ENCODE measurements at places on chromosomes 7 and 10. TPM values are rescaled to one million over a fixed set of nuclear protein-coding genes. Genes with fewer than 3 reads are reported as not detected.

GRCh38 chr7:33632840-33633525, 272.4 kb upstream of the BMPER start:
- H3K36me3 ChIP-seq, result no peaks in the 10 kb centered on the region
- no peaks in the 10 kb centered on the region for H3K27me3 ChIP-seq
- no peak overlapping the region for H3K4me3 ChIP-seq
- H3K4me1 ChIP-seq, result no peaks in the 10 kb centered on the region

The SYT15B gene
- 40.6 TPM for total RNA-seq

The ADCK2 gene
- 18.9 TPM for total RNA-seq

The PAOX gene
- total RNA-seq, result 6.9 TPM

DNA sequence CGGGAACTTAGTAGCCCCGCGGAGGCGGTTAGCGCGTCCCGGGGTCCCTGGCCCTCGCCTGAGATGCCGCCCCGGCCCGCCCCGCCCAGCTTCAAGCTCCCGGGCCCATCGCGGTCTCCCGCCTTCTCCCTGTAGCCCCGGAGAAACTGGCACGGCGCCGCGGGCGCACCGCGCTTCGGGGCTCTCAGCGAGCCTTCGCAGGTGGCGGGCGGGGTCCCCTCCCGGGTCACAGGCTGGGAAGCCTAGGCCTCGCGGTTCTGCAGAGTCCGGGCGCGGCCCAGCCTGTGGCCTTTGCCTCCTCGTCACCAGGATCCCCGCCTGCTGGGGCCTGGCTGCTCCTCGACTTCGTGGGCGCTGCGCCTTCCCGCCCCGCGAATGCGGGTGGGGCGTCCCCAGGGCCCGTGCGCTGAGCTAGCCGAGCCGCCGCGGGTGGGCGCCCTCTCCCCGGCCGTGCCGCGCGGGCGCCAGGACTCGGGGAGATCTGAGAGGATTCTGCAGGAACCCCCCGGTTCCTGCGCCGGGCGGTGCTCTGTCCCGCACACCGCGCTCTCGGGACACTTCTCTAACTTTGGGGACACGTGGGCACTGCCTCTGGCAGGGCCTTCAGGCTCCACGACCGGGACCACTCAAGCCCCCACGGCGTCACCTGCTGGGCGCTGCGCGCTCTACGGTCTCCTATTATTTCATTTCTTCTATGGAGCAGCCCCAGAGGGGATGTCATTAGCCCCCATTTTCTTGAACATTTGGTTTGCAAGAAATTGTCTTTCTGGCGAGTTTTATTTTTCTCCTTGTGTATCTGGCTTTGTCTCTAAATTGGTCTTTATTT, 682 bp upstream of the RGS10 start:
- peaks cover 26% of the 10 kb centered on the region for H3K4me1 ChIP-seq
- peak overlapping the region; percentile 75 for H3K4me3 ChIP-seq
- peaks cover 6% of the 10 kb centered on the region for H3K27me3 ChIP-seq
- DNase-seq, result peak; percentile 70

GRCh38 chr10:87634311-87634710, 25.4 kb upstream of the PAPSS2 start:
- H3K27ac ChIP-seq, result no peak overlapping the region
- H3K4me1 ChIP-seq, result no peaks in the 10 kb centered on the region
- no peak for DNase-seq
- H3K4me3 ChIP-seq, result no peak overlapping the region
- no peaks in the 10 kb centered on the region for H3K27me3 ChIP-seq

The SLC16A9 gene
- total RNA-seq, result 0.83 TPM

The TAS2R4 gene
- 2.0 TPM for total RNA-seq

DNA sequence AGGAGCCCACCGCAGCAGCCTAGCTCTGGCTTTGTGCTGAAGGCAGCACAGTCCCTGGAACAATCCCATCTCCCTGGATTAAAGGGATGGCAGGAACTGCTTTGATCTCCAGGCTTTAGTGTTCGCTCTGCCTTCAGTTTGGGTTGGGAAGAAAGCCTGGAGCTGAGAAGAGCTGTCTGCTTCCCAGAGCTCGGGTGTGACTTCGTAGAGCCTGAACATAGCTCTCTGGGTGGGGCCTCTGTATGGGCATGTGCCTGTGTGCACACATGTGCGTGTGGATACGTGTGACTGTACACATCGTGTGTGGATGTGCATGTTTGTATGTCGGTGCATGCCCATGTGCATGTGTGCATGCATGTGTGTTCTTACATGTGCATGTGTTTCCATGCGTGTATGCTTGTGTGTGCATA, 8.7 kb downstream of the ADCY1 start:
- H3K27me3 ChIP-seq, result peaks cover 8% of the 10 kb centered on the region
- H3K36me3 ChIP-seq, result no peaks in the 10 kb centered on the region
- H3K27ac ChIP-seq, result no peak overlapping the region
- no peaks in the 10 kb centered on the region for H3K4me1 ChIP-seq

GRCh38 chr7:158343526-158343925, 244.1 kb downstream of the PTPRN2 start:
- H3K27me3 ChIP-seq, result no peaks in the 10 kb centered on the region
- no peaks in the 10 kb centered on the region for H3K4me1 ChIP-seq

- H3K27me3 ChIP-seq, result no peaks in the 10 kb centered on the region
- DNase-seq, result no peak
- no peak overlapping the region for H3K4me3 ChIP-seq
Observed at GRCh38 chr7:127955051-127955531, 76.1 kb downstream of the LRRC4 start.

GRCh38 chr7:64888901-64889685, 14.0 kb upstream of the ZNF273 start:
- peaks cover 5% of the 10 kb centered on the region for H3K27me3 ChIP-seq
- no peak overlapping the region for H3K27ac ChIP-seq
- H3K4me3 ChIP-seq, result peak overlapping the region; percentile 60
- peaks cover 20% of the 10 kb centered on the region for H3K4me1 ChIP-seq

GRCh38 chr10:65142641-65143435, 1621.6 kb downstream of the REEP3 start:
- no peak overlapping the region for H3K4me3 ChIP-seq
- H3K27ac ChIP-seq, result no peak overlapping the region
- no peaks in the 10 kb centered on the region for H3K27me3 ChIP-seq
- no peaks in the 10 kb centered on the region for H3K4me1 ChIP-seq
- H3K36me3 ChIP-seq, result no peaks in the 10 kb centered on the region

DNA sequence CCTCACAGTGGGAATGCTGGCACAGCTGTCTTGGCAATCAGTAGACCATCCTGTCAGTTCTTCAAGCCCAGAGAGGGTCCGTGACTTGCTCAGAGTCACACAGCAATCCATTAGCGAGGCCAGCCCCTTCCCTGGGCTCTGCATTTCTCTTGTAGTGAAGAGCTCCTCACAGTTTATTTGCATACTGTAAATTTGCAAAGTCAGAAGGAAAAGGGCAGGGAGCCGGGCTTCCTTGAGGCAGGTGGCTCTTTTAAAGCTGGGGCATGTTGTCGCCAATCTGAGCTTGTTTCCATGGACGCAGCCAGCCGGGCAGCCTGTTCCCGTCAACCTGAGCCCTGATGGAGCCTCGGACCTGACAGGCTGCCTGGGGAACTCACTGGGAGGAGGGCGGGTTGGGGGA, 123.4 kb downstream of the CUX1 start:
- DNase-seq, result no peak
- no peaks in the 10 kb centered on the region for H3K36me3 ChIP-seq

The ACHE gene
- total RNA-seq, result 0.97 TPM

DNA sequence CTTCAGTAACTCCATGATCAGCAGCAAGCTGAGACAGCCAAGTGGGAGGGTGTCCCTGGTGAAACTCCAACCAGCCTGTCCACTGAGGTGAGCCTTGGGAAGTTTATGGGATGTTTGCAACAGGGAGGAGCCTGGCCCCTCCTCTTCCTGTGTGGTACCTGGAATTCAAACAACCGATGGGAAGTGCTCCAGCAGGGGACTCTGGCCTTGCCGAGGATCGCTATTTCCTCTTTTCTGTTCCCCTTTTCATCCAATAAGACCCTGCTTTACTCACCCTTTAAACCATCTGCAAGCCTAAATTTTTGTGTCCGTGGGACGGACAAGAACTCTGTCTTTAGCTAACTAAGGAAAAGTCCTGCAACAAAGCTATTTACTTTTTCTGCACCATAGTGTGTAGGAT, 491.1 kb upstream of the ZMIZ1 start:
- no peaks in the 10 kb centered on the region for H3K27me3 ChIP-seq
- no peaks in the 10 kb centered on the region for H3K36me3 ChIP-seq
- no peak overlapping the region for H3K4me3 ChIP-seq
- H3K4me1 ChIP-seq, result no peaks in the 10 kb centered on the region
- no peak overlapping the region for H3K27ac ChIP-seq

DNA sequence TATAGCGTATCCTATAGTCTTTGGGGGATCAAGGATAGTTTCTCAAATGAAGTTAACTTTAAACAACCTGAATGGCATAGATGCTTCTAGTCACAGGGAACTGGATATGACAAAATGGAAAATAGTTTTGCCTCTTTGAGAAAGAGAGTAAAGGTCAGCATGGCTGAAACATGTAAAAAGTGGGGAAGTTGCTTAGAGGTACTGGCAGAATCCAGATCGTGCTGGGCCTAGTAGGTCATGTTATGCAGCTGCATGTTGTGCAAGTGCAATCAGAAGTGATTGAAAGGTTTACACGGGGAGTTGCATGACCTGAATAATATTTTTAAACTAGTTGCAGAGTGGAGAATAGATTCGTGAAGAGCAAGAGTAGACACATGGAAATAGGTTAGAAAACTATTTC, 201.1 kb upstream of the HDAC9 start:
- H3K27me3 ChIP-seq, result no peaks in the 10 kb centered on the region
- no peaks in the 10 kb centered on the region for H3K36me3 ChIP-seq
- DNase-seq, result no peak
- H3K4me3 ChIP-seq, result no peak overlapping the region
- peaks cover 5% of the 10 kb centered on the region for H3K4me1 ChIP-seq

Data from lower lobe of right lung (tissue), 2 donors.